ENCODE measurements at places on chromosomes 16 and 17.

GRCh38 chr17:41530062-41531048 lies 2.2 kb upstream of the KRT19 start:
- no peak for DNase-seq

GRCh38 chr16:66925322-66925840 lies at the start of gene RRAD:
Gene RRAD (minus strand): TSS chr16:66925535. CDS start chr16:66925179, 356 bp downstream.
- no peak for DNase-seq

GRCh38 chr16:46889942-46890300 lies 5.8 kb downstream of the GPT2 start:
- no peak for DNase-seq

DNA sequence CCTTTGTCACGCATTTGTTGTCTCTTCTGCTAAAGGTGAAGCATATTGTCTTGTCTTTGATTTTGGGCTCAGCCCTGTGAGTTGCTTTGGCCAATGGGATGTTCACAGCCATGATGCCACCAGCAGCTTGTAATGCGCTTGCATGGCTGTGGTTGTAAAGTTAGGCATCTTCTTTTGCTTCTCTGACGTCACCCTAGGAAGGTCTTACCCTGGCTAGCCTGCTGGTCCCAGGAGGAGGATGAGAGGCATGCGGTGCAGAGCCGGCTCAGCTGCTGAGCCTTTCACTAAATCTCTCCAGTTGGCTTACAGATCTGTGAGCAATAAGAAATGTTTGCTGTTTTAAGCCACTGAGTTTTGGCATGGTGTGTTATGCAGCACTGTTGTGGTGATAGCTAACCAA lies 40.8 kb downstream of the IRX6 start:
- DNase-seq = no peak

DNA sequence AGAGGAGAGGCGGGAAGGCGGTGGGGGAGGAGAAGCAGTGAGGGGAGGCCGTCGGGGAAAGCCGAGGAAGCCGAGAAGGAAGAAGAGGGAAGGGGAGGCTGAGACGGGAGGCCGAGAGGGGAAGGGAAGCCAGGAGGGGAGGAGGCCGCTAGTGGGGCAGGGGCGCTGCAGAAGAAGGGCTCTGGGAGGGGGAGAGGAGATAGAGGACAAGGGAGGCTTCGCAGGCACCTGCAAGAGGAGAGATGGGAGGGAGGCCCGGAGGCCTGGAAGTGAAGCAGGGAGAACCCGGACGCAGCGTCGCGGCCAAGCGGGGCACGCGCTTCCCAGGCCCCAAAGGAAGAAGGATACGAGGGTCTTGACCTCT lies 2.3 kb downstream of the C17orf58 start:
- no peak for DNase-seq

DNA sequence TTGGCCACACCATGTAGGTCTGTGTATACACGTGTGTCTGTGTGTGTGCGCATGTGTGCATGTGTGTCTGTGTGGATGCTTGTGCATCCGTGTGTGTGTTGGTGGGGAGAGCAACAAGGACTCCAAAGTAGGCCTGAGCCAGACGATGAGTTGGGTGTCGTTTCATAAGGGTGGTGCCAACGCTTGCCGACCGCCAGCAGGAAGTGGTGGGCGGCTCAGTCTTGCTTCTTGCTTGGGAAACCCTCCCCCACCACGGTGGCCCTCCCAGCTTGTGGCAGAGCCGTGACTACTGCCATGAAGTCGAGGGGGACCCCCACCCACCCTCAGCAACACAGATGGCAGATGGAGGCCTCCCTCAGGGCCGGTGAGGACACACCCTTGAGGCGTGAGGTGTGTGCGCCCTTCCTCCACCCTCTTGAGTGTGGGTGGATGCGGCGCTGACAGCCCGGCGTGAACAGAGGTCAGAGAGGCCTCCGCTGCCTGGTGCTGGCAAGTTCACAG lies 17.5 kb downstream of the SBK1 start:
- DNase-seq = no peak
